Tibial artery (tissue), 4 donors: ENCODE measurements at places on chromosomes 16 and 17.
A peak's percentile ranks its signal among the peaks of the same experiment; 100 is the strongest.

DNA sequence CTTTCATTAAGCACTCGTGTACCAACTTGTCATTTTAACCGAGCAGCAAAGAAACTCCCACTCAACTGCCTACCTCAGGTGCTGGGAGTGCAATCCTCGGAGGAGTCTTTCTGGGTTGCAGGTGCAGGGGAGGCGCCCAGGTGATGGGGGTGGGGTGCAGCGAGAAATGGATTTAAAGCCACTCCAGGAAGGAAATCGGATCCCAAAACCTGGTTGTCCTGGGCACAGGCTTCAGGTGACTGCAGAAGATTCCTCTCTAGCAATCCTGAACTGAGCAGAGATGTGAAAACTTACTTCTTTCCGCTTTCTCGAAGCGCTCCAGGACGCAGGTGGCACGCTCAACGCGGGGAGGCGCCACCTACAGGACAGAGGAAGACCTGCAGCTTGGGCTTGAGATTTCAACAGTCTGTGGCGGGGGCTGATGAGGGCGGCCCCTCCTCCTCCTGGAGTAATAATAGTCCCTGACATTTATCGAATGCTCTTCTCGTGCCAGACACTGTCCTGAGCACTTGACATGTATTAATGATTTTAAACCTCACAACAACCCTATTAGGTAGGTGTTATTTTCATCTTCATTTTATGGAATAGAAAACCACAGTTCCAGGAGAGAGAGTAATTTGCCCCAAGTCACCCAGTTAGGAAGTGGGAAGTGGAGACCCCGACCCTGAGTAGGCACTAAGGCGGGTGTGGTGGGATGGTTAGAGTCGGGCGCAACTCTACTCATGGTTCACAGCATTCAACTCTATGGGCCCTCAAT, 27.2 kb upstream of the SKAP1 start:
- no peaks in the 10 kb centered on the region for H3K36me3 ChIP-seq
- H3K27me3 ChIP-seq, result peaks cover 70% of the 10 kb centered on the region
- H3K4me1 ChIP-seq, result no peaks in the 10 kb centered on the region
- H3K4me3 ChIP-seq, result no peak overlapping the region
- no peak for DNase-seq

DNA sequence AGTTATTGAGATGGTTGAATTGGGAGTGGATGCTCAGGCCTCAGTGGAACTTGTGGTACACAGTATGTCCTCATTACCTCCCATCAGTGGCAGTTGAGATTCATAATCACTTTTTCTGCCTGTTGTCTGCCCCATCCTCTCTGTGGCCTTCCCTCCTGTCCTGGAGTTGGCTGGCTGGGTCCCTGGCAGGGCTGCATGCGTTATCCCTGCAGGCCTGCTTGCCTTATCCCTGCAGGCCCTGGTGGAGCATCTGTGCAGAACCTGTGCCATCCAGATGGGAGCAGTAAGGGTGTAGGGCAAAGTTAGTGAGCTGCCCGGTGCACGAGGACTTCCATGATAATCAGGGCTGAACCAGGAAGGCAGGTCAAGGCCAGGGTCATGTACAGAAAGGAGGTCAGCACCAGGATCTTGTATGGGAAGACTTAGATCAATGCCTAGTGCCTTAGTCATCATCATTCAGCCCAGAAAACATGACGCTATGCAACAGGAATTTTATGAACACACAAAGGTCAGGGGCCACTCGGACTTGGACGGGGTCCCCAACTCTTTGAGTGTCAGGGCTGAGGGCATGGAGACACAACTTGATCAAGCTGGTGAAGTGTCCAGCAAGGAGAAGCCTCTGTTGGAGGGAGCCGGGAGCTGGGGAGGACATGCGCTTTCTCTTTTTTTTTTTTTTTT, 47.2 kb downstream of the ABCC1 start:
- H3K4me1 ChIP-seq, result peaks cover 72% of the 10 kb centered on the region
- H3K4me3 ChIP-seq, result no peak overlapping the region
- peak; percentile 60 for DNase-seq
- no peaks in the 10 kb centered on the region for H3K27me3 ChIP-seq
- H3K36me3 ChIP-seq, result no peaks in the 10 kb centered on the region
- H3K27ac ChIP-seq, result peak overlapping the region; percentile 40

- no peaks in the 10 kb centered on the region for H3K27me3 ChIP-seq
- no peaks in the 10 kb centered on the region for H3K36me3 ChIP-seq
- DNase-seq, result no peak
- no peak overlapping the region for H3K27ac ChIP-seq
These were observed 411.8 kb downstream of the MAF start for GRCh38 chr16:79188739-79189122.

DNA sequence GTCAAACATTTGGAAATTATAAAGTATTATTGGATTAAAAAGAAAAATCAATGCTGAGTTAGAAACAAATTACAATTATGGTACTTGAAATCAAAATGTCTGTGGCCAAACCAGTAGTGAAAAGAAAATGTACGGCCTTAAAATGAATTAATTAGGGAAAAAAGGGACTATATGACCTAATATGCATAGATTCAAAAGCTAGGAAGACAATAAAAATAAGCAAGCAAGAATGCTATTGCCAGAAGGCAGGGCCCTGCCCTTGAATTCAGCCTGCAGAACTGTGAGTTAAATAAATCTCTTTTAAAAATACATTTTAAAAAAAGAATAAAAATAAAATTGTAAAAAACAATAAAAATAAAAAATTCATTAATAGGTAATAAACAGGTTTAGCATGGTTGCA, 88.7 kb downstream of the TRIM37 start:
- no peak overlapping the region for H3K4me3 ChIP-seq
- no peak for DNase-seq
- H3K36me3 ChIP-seq, result peaks cover 16% of the 10 kb centered on the region

GRCh38 chr16:85324488-85324887, 212.2 kb upstream of the CIBAR2 start:
- H3K4me3 ChIP-seq, result no peak overlapping the region
- H3K27me3 ChIP-seq, result peaks cover 20% of the 10 kb centered on the region
- H3K36me3 ChIP-seq, result no peaks in the 10 kb centered on the region
- peaks cover 13% of the 10 kb centered on the region for H3K4me1 ChIP-seq

DNA sequence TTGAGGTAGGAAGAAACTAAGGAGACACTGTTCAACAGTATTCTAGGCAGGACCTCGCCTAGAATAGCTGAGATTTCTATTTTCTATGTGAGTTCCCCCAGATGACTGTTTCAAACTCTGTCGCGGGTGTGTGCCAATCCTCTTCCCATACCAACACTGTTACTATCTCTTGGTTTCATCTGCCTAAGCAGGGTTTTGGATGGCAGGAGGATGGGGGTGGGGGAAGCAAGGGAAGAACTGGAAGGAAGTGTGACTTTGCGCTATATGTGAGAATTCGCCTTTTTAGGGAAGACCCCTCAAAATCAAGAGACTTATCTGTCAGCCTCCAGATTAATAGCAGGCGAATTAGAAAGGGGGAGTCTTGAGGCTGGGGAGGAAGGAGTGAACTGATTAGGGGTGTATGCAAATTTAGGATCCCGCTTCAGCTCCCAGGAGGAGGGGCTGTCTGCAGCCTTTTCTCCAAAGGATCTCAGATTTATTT, 521 bp upstream of the G6PC3 start:
- H3K27ac ChIP-seq, result peak overlapping the region; percentile 79
- H3K4me1 ChIP-seq, result peaks cover 16% of the 10 kb centered on the region
- peak overlapping the region; percentile 68 for H3K4me3 ChIP-seq
- no peaks in the 10 kb centered on the region for H3K27me3 ChIP-seq
- no peak for DNase-seq

GRCh38 chr16:75329943-75330342, 78.5 kb upstream of the BCAR1 start:
- H3K4me3 ChIP-seq, result no peak overlapping the region
- no peaks in the 10 kb centered on the region for H3K36me3 ChIP-seq
- H3K27me3 ChIP-seq, result no peaks in the 10 kb centered on the region
- no peak overlapping the region for H3K27ac ChIP-seq

GRCh38 chr17:82244413-82245133, 15.7 kb downstream of the SLC16A3 start:
- no peak overlapping the region for H3K4me3 ChIP-seq
- H3K36me3 ChIP-seq, result peaks cover 57% of the 10 kb centered on the region
- H3K27ac ChIP-seq, result no peak overlapping the region
- no peaks in the 10 kb centered on the region for H3K27me3 ChIP-seq

DNA sequence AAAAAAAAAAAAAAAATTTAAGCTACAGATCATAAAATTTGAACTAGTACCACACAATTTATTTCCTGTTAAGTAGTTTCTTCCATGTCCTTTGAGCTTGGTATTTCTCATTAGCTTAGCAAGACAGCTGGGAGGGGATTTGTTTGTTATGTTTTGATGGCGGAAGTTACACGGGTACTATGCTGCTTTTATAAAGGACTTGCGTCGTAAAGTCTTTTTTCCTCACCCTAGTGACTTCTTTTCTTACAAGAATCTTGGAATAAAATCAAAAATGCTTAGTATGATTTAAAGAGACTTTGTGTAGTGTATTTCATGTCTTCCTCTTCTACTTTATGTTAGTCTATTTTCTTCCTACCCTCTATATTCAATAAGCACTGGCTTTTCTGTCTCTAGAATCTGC, 89.1 kb downstream of the NLK start:
- peaks cover 9% of the 10 kb centered on the region for H3K36me3 ChIP-seq
- H3K27ac ChIP-seq, result no peak overlapping the region
- no peaks in the 10 kb centered on the region for H3K27me3 ChIP-seq
- DNase-seq, result no peak
- no peak overlapping the region for H3K4me3 ChIP-seq
- peaks cover 5% of the 10 kb centered on the region for H3K4me1 ChIP-seq

DNA sequence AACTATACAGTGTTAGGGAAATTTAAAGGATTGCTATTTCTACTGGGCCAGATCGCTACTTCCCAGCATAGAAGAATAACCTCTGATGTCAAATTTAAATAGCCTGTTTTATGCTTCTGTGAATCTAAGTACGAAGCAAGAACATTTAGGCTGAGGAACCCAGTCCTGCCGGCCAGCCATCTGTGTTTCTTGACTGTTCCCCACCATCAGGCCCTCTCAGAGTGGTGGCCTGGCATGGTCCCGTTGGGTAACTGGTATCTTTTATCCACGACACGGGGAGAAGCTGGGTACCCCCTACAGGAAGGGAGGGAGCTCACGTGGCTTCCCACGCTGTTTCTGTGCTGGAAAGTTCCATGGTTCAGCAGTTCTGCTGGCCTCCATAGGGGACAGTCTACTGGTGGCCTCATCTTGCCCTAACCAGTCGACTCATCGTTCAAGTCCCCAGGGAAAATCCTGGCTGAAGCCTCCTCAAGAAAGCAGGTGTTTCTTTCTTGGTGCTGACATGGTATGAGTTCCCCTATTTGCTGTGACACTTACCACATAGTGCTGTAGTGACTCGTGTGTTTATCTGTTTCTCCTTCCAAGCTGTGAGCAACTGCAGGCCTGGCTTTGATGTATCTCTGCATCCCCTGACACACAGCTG, 201.7 kb upstream of the NLRP1 start:
- H3K4me3 ChIP-seq, result no peak overlapping the region
- H3K4me1 ChIP-seq, result no peaks in the 10 kb centered on the region
- no peaks in the 10 kb centered on the region for H3K27me3 ChIP-seq
- H3K27ac ChIP-seq, result no peak overlapping the region

DNA sequence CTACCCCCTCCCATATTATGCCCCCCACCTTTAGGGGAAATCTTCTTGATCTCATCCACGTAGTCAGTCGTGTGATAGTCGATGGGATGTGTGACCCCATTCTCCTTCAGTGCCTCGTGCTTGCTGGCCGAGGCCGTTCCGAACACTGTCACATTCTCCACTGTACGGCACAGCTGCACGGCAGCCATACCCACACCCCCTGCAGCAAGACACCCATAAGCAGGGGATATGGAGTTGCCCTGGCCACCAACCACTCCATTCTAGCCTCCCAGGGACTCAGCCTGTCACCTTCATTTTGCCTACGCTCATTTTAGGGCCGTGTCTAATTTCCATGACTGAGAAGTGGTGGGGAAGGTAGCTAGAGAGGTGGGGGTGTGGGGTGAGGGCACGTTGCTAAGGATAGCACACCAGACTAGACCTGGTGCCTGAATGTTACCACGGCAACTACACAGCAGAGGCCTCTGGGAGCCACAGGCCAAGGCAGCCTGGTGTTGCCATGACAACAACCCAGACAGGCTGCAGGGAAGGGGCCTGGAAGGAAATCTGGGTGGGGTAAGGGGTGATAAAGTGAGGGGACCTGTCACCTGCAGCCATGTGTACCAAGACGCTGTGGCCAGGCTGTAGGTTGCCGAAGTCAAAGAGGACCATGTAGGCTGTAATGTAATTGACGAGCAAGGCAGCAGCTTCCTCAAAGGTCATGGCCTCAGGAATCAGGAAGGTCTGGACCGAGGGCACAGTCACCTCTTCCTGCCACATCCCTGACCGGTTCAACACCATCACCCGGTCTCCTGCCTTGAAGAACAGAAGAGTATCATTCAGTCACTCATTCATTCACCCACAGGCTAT, 4.0 kb downstream of the VAT1 start:
- peaks cover 18% of the 10 kb centered on the region for H3K4me1 ChIP-seq
- H3K27ac ChIP-seq, result no peak overlapping the region
- peaks cover 9% of the 10 kb centered on the region for H3K36me3 ChIP-seq
- no peak overlapping the region for H3K4me3 ChIP-seq
- no peaks in the 10 kb centered on the region for H3K27me3 ChIP-seq

- no peaks in the 10 kb centered on the region for H3K36me3 ChIP-seq
- H3K4me3 ChIP-seq, result no peak overlapping the region
- no peaks in the 10 kb centered on the region for H3K27me3 ChIP-seq
These were observed 74.8 kb upstream of the MARCHF10 start for GRCh38 chr17:62882878-62883277.

- no peaks in the 10 kb centered on the region for H3K36me3 ChIP-seq
- H3K4me3 ChIP-seq, result no peak overlapping the region
- no peaks in the 10 kb centered on the region for H3K4me1 ChIP-seq
- no peak for DNase-seq
- no peak overlapping the region for H3K27ac ChIP-seq
These were observed 39.1 kb upstream of the TBC1D3K start for GRCh38 chr17:37885136-37885535.
